ENCODE measurements at places on chromosomes 5 and 9. TPM values are rescaled to one million over a fixed set of nuclear protein-coding genes. Genes with fewer than 3 reads are reported as not detected.

GRCh38 chr5:83001796-83002381, 75.3 kb downstream of the TMEM167A start:
- no peak for DNase-seq

DNA sequence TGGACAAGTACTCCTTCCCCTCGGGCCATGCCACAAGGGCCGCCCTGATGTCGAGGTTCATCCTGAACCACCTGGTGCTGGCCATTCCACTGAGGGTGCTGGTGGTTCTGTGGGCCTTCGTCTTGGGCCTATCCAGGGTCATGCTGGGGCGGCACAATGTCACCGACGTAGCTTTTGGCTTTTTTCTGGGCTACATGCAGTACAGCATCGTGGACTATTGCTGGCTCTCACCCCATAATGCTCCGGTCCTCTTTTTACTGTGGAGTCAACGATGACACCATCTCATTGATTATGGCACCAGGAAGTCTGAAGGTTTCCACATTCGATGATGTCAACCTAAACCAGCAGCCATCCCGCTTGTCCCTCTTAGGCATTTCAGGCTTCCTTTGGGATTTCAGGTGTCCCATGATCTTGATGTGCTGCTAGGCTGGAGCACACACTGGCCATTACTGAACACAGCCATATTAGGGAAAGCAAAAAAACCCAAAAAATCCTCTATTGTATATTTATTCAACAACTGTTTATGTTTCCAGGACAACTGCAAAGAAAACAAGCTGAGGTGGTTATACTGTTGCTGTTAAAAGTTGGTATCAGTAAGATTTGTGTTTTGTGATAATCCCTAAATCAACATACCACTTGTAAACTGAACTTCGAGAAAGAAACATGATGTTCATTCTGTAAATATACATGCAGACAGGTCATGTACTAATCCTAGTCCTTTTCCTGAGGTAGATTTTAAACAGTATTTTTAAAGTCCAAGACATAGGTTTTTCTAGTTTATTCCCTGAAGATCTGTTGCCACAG, 1.1 kb downstream of the PLPP6 start:
- no peak for DNase-seq

NEUROG1 gene
- not detected for total RNA-seq

GRCh38 chr5:181194489-181195248, 10.3 kb downstream of the TRIM7 start:
- DNase-seq: no peak

DNA sequence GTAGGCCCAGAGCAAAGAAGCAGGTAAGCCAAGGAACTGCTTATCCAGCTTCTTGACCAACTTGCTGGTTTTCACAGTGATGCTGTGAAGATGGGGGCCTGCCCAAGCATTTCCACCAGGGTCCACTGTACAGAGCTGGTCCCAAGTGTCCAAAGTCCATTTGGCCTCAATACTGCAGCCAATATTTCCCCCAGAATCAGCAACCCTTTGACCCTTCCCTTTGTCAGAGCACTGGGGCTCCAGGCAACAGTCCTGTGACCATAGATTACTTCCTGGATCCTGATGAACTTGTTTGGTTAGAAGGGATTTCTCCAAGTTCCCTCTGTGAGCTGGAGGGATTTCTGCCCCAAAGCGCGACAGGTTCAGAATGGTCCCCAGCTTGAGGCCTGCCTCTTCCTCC, 26.3 kb downstream of the FAXDC2 start:
- no peak for DNase-seq

Data from activated naive CD8-positive, alpha-beta T cell treated with anti-CD3 and anti-CD28 coated beads, Interleukin-2, amount 10 ng/mL, durations not matched to agents 7 days and 5 days (primary cell).